Naive thymus-derived CD8-positive, alpha-beta T cell (primary cell): ENCODE measurements at places on chromosomes 6 and 20. TPM values are rescaled to one million over a fixed set of nuclear protein-coding genes. Genes with fewer than 3 reads are reported as not detected.

The ECT2L gene
- 0.26 TPM for total RNA-seq

The FAM209B gene
- 4.4 TPM for total RNA-seq

The COL10A1 gene
- not detected for total RNA-seq

The FHL5 gene
- total RNA-seq = not detected

The MAS1 gene
- not detected for total RNA-seq

The VWA7 gene
- total RNA-seq = 0.52 TPM

The GSTA5 gene
- total RNA-seq = not detected

The TMEM200A gene
- 0.14 TPM for total RNA-seq
